GM04504 (cell line): ENCODE measurements at places on chromosomes 2 and 18.
A peak's percentile ranks its signal among the peaks of the same experiment; 100 is the strongest.

DNA sequence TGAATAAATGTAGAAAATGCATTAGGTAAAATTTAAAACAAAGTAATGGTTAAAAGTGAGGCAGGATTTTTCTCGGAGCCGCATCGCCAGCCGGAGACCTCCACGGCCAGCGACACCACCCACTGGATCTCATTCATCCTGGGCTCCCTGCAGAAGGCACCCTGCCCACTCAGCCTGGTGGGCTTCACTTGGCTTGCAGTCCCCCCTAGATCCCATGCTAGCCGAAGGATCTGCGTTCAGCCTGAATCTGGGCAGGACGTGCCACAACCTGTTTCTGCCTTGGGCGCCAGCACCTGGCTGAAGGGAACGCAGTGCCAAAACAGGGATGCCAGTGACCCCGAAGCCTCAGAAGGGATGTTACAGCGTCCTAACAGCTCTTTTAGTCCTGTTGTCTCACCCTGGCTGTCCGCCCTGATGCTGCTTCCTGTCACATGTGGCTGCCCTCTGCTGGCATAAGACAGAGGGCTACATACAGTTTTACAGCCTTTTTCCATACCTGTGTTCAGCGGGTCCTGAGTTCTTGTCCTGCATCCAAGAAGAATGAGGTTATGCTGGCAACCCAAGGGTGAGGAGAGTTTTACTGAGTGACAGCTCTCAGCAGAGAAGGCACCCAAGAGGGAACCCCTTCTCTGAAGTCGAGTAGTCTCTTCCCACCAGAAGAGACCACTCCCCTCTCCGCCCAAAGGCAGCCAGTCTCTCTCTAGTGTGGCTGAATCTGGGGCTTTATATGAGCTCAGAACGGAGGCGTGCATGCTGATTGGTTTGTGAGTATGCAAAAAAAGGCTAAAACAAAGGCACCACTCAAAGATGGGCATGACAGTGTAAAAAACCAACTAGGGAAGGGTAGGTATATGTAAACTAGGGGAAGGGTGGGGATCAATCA, 173.1 kb upstream of the GYPC start:
- DNase-seq: no peak

- DNase-seq: no peak
Measured at GRCh38 chr2:25829377-25829704, 48.9 kb downstream of the ASXL2 start.

- DNase-seq: no peak
Measured at GRCh38 chr2:119137502-119137901, 21.0 kb downstream of the C1QL2 start.

DNA sequence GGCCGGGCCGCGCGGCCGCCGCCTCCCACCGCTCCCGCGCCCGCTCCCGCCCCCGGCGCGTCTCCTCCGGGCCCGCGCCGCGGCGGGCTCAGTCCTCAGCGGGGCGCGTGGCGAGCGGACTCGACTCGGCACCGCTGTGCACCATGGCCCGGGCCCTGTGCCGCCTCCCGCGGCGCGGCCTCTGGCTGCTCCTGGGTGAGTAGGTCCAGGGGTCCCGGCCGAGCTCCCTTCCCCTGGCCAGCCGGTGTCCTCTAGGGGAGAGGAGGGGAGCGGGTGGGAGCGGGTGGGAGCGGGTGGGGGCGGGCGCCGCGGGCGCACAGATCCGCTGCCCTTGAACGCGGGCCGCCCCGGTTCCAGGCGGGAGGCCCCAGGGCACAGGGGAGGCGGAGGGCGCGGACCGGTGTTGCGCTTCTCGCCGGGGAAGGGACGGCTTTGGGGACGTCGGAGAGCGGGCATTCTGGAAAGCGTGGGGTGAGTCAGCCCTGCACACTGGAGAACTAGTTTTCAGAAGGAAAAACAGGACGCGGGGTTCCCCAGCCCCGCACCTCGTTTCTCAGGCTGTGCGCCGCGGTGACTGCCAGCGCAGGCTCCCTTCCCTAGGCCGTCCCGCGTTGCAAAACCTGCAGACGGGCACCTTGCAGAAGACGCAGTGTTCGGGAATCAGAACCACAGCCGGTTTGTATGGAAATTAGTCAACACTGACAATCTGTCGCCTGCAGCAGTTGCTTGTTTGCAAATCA, at the start of gene RAMP1:
Gene RAMP1 (plus strand): TSS at position 91 of the 740 bp plus-strand sequence. CDS start 53 bp downstream, at position 144.
- DNase-seq: no peak

DNA sequence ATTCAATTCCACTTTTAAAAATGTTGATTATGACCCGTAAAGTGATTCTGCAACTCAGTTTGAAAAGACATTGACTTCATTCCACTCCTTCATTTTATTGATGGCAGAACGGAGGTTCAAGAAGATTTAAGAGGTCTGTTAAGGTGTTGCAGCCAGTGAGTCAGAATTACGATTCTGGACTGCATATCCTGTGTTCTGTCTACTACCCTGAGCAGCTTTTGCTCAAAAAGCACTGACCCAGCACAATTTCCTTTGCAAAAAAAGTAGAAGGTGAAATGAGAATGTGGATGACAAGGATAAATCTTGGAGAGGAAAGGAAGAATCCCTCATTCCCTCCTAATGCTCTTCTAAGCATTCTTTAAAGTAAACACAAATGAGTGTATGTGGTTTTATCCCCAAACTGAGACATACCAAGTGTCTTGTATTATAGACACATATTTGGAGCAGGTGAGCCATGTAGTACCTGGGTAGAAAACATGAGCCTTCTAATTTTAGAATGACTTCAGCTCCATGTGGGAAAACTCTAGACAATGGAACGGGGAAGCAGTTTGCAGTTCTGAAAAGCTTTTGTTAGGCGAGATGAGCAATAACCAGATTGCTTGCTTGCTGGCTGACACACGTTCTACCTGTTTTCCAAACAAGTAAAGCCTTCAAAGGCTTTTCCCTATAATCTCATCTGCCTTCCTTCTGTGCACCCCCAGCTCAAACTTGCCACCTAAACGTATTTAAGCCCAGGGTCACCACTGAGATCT, 44.7 kb downstream of the TGFA start:
- DNase-seq: no peak

DNA sequence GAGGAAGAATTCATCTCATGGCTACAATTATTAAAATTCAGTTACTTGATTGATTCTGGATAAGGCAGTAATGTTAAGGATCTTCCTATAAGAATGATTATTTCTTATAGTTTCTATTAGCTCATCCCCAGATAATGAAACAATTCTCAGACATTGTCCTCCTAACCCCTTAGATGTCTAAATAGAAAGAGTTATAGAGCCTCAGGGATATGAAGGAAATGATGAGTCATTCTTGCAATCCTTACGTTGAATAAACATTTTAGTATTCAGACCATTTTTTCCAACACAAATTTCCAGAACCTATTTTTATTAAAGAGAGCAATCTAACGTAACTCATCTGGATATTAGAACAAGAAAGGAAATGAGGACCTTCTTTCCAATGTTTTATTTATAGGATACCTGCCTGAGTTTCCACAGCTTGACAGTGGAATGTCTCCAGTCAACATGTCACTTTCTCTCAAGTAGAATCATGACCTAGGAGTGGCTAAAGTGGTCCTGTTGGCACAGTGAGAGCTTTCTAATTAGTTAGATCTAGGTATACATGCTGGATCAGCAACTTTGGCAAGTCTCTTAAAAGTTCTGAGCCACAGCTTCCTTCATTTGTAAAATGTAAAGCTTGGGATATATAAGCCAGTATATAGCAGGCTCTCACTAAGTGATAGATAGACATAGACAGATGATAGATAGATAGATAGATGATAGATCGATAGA, 88.0 kb upstream of the RAB27B start:
- DNase-seq: no peak

GRCh38 chr2:35501076-35501475, 854.5 kb upstream of the CRIM1 start:
- DNase-seq: no peak

- DNase-seq: no peak
Measured at GRCh38 chr2:64852771-64853241, 136.4 kb upstream of the SLC1A4 start.

DNA sequence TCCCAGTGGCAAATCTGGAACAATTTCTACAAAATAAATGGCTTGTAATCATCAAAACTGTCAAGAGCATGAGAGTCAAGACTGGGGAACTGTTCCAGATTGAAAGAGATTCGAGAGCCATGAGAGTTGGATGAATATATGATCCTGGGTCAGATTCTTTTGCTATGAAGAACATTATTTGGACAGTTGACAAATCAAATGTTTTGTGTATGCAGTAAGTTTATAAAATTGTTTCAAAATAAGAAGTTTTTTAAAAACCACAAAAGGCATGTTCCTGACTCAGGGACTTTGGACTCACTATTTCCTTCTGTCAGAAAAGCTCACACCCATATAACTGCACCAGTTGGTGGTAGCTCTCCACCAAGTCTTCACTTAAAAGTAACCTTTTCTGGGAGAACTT, 38.5 kb downstream of the ROCK2 start:
- DNase-seq: peak; percentile 79

DNA sequence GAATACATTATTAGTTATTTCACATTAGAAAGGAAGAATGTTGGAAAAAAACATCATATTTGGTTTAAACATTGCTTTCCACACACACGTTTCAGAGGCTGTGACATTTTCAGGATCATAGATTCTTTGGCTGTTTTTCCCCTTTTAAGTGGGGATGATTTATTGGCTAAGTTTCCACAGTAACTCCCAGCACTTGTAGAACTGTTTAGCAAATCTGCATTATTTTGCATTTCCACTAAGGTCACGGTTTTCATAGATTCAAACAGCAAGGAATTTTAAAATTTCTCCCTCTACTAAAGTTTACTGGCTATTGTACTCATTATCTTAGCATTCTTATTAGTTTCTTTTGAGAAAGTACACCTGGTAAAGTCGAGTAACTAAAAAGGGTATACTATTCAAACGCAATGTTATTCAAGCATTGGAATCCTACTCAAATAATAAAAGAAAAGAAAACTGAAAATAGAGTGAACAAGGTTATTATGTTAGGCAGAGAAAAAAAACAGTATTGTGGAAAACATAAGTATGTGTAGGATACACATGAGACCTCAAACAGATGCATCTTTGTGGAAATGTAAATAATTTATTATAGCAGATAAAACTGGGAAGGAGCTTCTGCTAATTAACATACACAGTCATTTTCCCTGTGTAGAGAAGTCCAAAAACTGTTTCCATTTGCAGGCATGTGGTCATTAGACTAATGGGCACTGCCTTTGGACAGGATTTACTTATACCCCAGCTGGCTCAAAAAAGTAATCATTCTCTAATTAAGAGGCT, 633.8 kb downstream of the NRXN1 start:
- DNase-seq: no peak

DNA sequence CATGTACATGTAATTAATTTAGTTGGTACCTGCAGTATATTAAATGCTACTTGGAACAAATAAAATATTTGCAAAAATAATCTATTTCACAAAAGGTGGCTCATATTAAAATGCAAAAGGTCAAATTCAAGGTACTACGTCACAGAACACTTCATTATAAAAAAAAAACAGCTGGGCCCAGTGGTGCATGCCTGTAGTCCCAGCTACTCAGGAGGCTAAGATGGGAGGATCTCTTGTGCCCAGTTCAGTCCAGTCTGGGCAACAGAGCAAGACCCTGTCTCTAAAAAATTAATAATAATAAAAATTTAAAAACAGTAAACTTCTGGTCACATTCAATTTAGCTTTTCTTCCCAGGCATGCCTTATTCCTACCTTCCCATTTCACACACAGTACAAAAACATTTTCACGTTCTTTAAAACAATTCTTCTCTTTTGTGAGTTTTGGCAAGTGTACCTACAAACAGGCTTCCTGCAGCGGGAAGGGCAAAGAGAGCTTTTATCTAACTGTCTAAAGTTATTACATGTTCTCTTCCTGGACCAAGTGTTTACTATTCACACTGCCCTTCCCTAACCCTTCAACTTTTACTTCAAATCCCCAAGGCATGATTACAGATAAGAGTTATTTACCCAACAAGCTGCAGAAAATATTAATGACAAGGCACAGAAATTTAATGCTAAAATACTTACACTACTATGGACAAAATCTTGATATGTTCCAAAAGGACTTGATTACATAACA, 10.7 kb downstream of the BAZ2B start:
- DNase-seq: no peak

DNA sequence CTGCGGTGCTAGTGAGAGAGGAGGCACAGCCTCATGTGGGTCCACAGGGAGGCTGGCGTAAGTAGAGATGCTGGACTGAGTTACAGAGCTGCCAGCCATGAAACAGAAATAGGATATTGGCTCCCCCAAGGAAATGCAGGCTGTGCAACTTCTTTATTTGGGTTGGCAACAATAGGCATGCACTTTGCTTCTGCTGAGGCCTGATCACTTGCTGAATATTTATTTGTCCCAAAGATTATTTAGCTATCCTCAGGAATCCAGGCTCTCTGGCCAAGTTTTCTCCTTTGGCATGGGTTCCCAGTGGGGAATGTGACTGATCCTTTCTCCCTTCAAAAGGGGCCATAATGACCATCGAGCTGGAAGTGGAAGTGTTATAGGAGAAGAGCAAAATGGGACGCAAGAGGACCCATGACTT, 60.0 kb downstream of the MAPK4 start:
- no peak for DNase-seq

DNA sequence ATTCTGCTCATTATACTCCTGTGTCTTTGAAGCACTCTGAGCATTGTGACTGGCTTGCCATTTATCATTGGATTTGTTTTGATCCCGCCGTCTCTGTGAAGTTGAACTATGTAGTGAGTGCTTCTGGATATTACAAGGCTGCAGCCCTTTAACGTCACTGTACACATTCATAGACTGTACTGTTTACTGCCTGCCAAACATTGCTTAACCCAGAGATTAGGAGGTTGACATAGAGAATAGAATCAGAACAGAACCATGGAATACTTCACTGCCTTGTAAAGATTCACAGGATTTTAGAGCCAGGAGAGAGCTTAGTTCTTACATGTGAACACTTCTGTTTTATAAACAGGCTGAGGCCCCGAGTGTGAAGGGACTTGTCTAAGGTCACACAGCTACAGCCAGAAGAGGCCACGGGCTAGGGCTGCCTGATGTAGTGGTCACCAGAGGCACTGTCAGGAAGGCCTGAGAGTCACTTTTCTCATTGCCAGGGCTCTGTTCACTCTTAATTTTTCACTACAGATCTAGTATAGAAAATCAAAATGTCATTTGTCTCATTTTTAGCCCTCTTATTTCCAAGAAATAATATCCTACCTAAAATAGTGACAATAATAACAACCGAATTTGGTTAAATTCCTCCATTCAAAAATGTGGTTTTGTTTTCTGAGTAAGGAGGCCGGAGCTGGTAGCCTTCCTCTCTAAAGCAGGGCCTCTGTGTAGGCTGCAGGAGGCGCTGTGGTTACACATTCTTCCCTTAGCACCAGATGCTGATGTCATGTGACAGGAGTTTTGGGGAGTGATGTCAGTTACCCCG, 87.9 kb downstream of the UGGT1 start:
- peak; percentile 50 for DNase-seq

- no peak for DNase-seq
Measured at GRCh38 chr2:160783474-160783873, 289.9 kb upstream of the RBMS1 start.

DNA sequence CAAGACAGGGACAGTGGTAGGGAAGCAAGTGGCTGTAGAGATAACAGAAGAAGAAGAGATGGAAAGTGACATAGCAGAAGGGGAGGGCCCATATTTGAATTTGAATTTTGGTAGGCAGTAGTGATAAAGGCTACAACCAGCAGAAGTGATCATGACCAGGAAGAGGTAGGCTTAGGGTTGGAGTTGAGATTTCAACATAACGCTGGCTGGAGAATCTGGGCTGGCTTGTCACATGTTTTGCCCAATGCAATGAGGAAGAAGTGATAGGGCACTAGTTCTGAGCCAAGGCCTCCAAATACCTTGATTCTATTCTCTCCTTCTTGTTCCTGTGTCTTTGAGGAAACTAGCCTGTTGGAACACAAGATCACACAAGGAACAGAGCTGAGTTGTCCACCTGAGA, 69.4 kb downstream of the SCG2 start:
- no peak for DNase-seq
